Upper lobe of right lung (tissue), 1 donor: ENCODE measurements at places on chromosomes 6 and 20. TPM values are rescaled to one million over a fixed set of nuclear protein-coding genes. Genes with fewer than 3 reads are reported as not detected.

Gene C6orf58
- not detected for total RNA-seq

Gene NR2E1
- total RNA-seq: not detected

Gene NKX2-4
- not detected for total RNA-seq

Gene COL12A1
- total RNA-seq: 44.3 TPM

Gene IMPG1
- total RNA-seq: not detected

Gene SRSF6
- 145 TPM for total RNA-seq

Gene BTN1A1
- not detected for total RNA-seq

Gene BPI
- not detected for total RNA-seq

Gene LY6G5C
- 3.4 TPM for total RNA-seq

Gene METTL24
- 3.7 TPM for total RNA-seq

Gene TBX18
- total RNA-seq: 1.0 TPM
